Mucosa of gallbladder (tissue), 1 donor: ENCODE measurements at places on chromosomes 4 and X. TPM values are rescaled to one million over a fixed set of nuclear protein-coding genes. Genes with fewer than 3 reads are reported as not detected.

The TMPRSS11A gene
- total RNA-seq = not detected

The XIAP gene
- 57.7 TPM for total RNA-seq

The RAB41 gene
- not detected for total RNA-seq

The AFF2 gene
- 36.0 TPM for total RNA-seq

GRCh38 chr4:17523662-17524061 is 8.7 kb downstream of the CLRN2 start:
- DNase-seq = no peak

- no peak for DNase-seq
Measured at GRCh38 chrX:69236641-69237040, 71.4 kb upstream of the PJA1 start.

GRCh38 chrX:148146121-148146520 is 165.0 kb downstream of the FMR1NB start:
- DNase-seq = no peak

GRCh38 chr4:110289601-110290100 is 91.2 kb upstream of the ELOVL6 start:
- no peak for DNase-seq

GRCh38 chr4:12562021-12562420 is 922.1 kb downstream of the RAB28 start:
- no peak for DNase-seq

DNA sequence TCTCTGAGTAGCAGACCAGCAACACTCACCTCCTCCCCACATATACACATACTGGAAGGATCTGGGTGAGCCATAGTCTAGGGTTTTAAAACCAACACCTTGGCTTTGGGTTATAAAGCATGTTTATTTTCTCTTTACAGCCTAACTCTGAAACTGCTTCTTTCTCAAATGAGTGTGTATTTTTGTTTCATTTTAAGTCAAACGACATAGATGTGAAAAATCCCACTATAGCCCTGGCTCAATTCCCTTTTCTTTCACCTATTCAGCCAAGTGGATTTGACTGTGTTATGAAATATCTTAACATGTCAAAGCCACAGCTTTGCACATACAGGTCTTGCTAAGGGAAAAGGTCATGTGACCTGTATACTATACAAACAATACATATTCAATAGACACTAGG is 13.8 kb downstream of the NEXMIF start:
- DNase-seq = no peak

GRCh38 chr4:7338059-7338452 is 96.7 kb downstream of the PSAPL1 start:
- DNase-seq = no peak
